Thyroid gland (tissue), 4 donors: ENCODE measurements at places on chromosomes 2 and 18. TPM values are rescaled to one million over a fixed set of nuclear protein-coding genes. Genes with fewer than 3 reads are reported as not detected.

Gene POTEC
- total RNA-seq = not detected

Gene RUFY4
- total RNA-seq = not detected

Gene ANKRD36
- total RNA-seq = 27.4 TPM

Gene MEP1B
- not detected for total RNA-seq

Gene CD28
- 0.58 TPM for total RNA-seq

Gene IL36B
- not detected for total RNA-seq

Gene GREB1
- total RNA-seq = 0.94 TPM

Gene UCN
- total RNA-seq = 1.1 TPM

Gene IL1R2
- 3.3 TPM for total RNA-seq

Gene MROH2A
- total RNA-seq = 15.2 TPM

Gene DCDC2C
- 1.5 TPM for total RNA-seq

Gene EVX2
- not detected for total RNA-seq

DNA sequence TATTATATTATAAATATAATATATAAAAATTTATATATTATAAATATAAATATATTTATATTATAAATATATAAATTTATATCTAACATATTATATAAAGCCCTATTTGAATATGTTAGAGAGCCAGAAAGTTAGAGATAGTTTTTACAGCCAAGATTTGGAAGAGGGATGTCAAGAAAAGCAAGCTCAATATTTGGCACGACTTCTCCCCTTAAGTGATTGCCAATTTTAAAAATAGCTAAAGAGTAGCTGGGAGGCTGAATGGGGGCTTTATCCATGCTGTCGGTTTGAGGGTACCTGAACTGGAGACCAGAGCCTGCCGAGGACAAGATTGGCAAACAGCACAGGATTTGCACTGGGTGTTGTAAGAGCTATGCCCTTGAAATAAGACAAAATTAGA is 180.9 kb upstream of the GYPC start:
- H3K27ac ChIP-seq = no peak overlapping the region
- H3K36me3 ChIP-seq = no peaks in the 10 kb centered on the region
- H3K27me3 ChIP-seq = no peaks in the 10 kb centered on the region
- H3K4me1 ChIP-seq = no peaks in the 10 kb centered on the region

GRCh38 chr2:63768051-63768450 is 73.6 kb upstream of the UGP2 start:
- H3K36me3 ChIP-seq = no peaks in the 10 kb centered on the region
- H3K27ac ChIP-seq = no peak overlapping the region
- no peaks in the 10 kb centered on the region for H3K27me3 ChIP-seq
- H3K4me3 ChIP-seq = no peak overlapping the region

- no peaks in the 10 kb centered on the region for H3K36me3 ChIP-seq
- no peak overlapping the region for H3K27ac ChIP-seq
- no peaks in the 10 kb centered on the region for H3K27me3 ChIP-seq
- no peak overlapping the region for H3K4me3 ChIP-seq
- DNase-seq = peak; percentile 6
These were observed 48.0 kb upstream of the RMND5A start for GRCh38 chr2:86672027-86672545.

DNA sequence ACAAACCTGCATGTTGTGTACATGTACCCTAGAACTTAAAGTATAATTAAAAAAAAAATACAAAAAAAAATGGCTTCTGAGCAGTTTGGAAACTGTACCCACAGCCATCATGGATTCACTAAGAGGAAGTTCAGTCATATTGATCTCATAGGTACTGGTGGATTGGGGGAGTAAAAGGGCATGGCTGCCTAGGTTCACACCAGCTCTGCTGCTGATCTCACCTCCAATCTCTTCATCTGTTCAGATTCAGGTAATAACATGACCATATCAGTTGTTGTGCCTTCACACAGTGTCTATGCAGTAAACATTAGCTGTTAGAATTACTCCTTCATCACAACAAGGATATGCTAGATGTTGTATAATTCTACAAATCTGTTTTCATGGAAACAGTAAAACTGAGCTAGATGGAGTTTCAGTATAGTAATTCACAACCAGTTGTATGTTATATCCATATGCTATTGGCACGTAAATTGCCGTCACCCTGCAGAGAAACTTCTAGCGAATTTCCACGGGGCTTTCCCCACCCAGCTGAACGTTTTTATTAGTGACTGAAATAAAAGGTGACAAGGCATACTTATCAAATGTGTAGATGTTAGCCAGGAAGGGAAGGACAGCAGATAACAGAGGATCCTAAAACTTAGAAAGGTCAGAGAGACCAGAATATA is 59.3 kb upstream of the ITM2C start:
- no peaks in the 10 kb centered on the region for H3K4me1 ChIP-seq
- peaks cover 7% of the 10 kb centered on the region for H3K36me3 ChIP-seq
- no peak for DNase-seq
- no peaks in the 10 kb centered on the region for H3K27me3 ChIP-seq
- no peak overlapping the region for H3K27ac ChIP-seq
- H3K4me3 ChIP-seq = no peak overlapping the region

DNA sequence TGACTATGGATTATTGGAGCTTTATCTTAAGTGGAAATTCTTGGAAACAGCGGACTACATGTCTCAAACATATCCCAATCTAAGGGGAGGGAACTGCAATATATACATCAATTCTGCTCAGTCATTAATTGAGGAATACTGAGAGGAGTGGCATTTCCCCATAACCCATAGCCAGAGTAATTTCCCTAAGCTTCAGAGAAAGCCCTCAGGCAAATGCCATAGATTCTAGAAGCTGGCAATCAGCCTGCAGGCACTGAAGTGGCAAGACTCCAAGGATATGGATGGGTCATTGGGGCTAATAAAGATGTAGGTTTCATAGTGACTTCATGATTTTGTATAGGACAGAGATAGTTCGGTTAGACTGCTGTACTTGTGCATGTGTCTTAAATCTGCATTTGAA is 1960.5 kb upstream of the PIK3C3 start:
- no peaks in the 10 kb centered on the region for H3K4me1 ChIP-seq
- H3K4me3 ChIP-seq = no peak overlapping the region
- DNase-seq = no peak
- H3K27me3 ChIP-seq = no peaks in the 10 kb centered on the region
- no peaks in the 10 kb centered on the region for H3K36me3 ChIP-seq
- no peak overlapping the region for H3K27ac ChIP-seq

GRCh38 chr2:99812426-99812825 is 322.6 kb upstream of the REV1 start:
- no peaks in the 10 kb centered on the region for H3K27me3 ChIP-seq
- no peak overlapping the region for H3K4me3 ChIP-seq
- H3K27ac ChIP-seq = no peak overlapping the region
- H3K4me1 ChIP-seq = no peaks in the 10 kb centered on the region
- H3K36me3 ChIP-seq = no peaks in the 10 kb centered on the region
- no peak for DNase-seq

GRCh38 chr2:7356909-7357584 is 439.8 kb downstream of the RNF144A start:
- no peak for DNase-seq
- no peaks in the 10 kb centered on the region for H3K27me3 ChIP-seq
- no peak overlapping the region for H3K27ac ChIP-seq
- no peak overlapping the region for H3K4me3 ChIP-seq
- H3K36me3 ChIP-seq = no peaks in the 10 kb centered on the region
- no peaks in the 10 kb centered on the region for H3K4me1 ChIP-seq

DNA sequence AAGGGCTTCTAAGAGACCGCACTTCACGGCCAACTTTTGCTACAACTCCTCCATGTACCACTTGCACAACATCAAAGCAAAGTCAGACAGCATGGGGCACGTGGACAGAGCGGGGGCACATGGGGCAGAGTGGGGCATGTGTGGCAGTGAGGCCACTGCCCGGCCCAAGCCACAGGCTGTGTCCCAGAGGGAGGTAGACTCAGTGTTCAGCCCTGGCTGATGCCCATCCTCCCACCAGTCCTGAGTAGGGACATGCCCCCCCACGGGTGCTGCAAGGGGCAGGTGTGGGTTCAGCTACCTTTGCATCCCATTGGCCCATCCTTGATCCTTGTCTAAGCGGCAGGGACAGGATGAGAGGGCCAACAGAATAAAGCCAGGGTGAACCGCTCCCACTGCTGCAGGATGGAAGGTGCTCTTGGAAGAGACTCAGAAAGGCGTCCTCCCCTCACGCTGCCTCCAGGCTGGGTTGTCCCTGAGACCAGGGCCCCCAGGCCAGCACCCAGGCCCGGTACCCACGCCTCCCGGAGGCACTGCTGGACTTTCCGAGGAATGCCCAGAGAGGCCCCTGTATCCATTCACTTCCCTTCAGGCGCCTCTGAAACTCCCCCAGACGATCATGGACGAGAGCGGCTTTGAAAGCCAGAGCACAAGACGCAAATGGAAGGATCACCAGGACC is 218.2 kb downstream of the NDUFA10 start:
- H3K36me3 ChIP-seq = no peaks in the 10 kb centered on the region
- H3K4me3 ChIP-seq = no peak overlapping the region
- H3K4me1 ChIP-seq = no peaks in the 10 kb centered on the region

GRCh38 chr2:3433339-3433699 is 53.8 kb downstream of the TRAPPC12 start:
- H3K4me3 ChIP-seq = no peak overlapping the region
- peak overlapping the region; percentile 85 for H3K27ac ChIP-seq
- no peak for DNase-seq

DNA sequence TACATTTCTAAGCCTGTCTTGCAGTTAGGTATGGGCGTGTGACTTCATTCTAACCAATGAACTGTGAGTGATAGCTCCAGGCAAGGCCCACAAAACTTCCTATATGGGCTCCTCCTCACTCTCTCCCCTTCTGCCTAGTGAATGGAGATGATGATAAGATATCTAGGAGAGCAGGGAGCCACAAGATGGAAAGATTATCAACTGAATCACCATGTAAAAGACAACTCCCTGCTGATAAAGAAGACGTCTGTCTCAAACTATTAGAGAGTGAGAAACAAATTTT is 237.1 kb downstream of the GPD2 start:
- no peak for DNase-seq
- no peak overlapping the region for H3K27ac ChIP-seq
- no peak overlapping the region for H3K4me3 ChIP-seq
- no peaks in the 10 kb centered on the region for H3K4me1 ChIP-seq

DNA sequence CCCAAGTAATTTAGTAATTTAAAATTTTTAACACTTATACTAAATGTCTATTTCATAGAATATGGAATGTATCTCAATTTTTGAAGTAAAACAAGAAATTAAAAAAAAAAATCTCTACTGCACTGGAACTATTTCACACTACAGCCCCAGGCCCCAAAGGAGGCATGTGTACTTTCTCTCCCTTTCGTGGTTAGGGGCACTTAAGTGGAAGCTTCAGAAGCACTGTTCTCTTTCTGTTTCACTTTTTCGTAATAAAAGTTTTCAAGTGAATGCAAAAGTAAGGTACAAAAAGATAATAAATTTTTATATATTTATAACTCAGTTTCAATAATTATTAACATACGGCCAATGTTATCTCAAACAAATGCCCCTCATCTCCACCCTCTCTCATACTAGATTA is 123.8 kb upstream of the STON1 start:
- H3K36me3 ChIP-seq = no peaks in the 10 kb centered on the region
- H3K27me3 ChIP-seq = no peaks in the 10 kb centered on the region
- no peak for DNase-seq
- no peaks in the 10 kb centered on the region for H3K4me1 ChIP-seq

GRCh38 chr18:23422751-23423418 is 30.2 kb upstream of the RIOK3 start:
- H3K4me3 ChIP-seq = no peak overlapping the region
- no peaks in the 10 kb centered on the region for H3K27me3 ChIP-seq
- no peak overlapping the region for H3K27ac ChIP-seq
- no peaks in the 10 kb centered on the region for H3K36me3 ChIP-seq
- peaks cover 3% of the 10 kb centered on the region for H3K4me1 ChIP-seq
- peak; percentile 49 for DNase-seq

GRCh38 chr2:218985325-218986091 is 524 bp upstream of the FEV start:
- no peak for DNase-seq
- H3K36me3 ChIP-seq = no peaks in the 10 kb centered on the region
- no peak overlapping the region for H3K4me3 ChIP-seq
- peaks cover 53% of the 10 kb centered on the region for H3K27me3 ChIP-seq

DNA sequence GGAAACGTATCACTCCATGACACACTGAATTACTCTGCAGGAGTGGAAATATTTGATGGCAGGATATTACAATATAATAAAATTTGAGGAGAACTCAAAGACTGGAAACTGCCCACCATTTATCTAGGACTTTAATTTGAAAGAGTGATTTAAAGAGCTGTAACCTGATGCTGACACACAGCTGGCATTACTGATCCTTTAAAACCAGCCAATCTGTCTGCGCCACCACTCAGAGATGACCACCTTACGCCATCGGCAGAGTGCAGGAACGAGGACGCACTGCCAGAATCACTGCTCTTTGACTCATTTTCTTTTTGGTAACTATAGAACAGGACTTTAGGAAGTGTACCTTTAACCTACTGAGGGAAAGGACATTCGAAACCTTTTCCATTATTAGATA is 114.1 kb downstream of the EPB41L3 start:
- H3K4me1 ChIP-seq = no peaks in the 10 kb centered on the region
- H3K36me3 ChIP-seq = no peaks in the 10 kb centered on the region
- no peak overlapping the region for H3K27ac ChIP-seq
- no peaks in the 10 kb centered on the region for H3K27me3 ChIP-seq

GRCh38 chr18:51425889-51426288 is 228.4 kb upstream of the MEX3C start:
- no peaks in the 10 kb centered on the region for H3K4me1 ChIP-seq
- H3K27me3 ChIP-seq = no peaks in the 10 kb centered on the region
- H3K27ac ChIP-seq = no peak overlapping the region

- no peaks in the 10 kb centered on the region for H3K4me1 ChIP-seq
- DNase-seq = no peak
- no peak overlapping the region for H3K4me3 ChIP-seq
- no peaks in the 10 kb centered on the region for H3K36me3 ChIP-seq
These were observed 7.6 kb upstream of the ZFAND2B start for GRCh38 chr2:219198974-219199373.

GRCh38 chr2:181461056-181461997 is 4.1 kb downstream of the ITGA4 start:
- no peak overlapping the region for H3K4me3 ChIP-seq
- DNase-seq = no peak
- no peaks in the 10 kb centered on the region for H3K36me3 ChIP-seq

DNA sequence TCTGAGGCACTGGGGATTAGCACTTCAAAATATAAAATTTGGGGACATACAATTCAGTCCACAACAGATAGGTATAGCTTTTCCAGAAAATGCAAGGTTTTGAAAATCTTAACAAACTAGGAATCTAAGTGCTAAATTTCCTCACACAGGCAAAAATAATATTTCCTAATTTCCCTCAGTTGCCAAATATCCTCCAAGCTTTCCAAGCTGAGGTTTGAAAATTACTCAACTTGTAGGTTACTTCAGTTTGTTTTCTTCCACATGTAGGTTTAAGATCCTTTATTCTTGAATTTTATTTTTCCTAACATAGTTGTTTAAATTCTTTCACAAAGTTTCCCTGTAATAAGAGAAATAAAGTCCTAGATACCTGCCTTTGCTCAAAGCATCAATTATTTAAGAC is 192.9 kb upstream of the NRXN1 start:
- no peak overlapping the region for H3K27ac ChIP-seq
- H3K36me3 ChIP-seq = no peaks in the 10 kb centered on the region
- no peak overlapping the region for H3K4me3 ChIP-seq

GRCh38 chr2:14901737-14902136 is 269.2 kb downstream of the LRATD1 start:
- H3K27ac ChIP-seq = no peak overlapping the region
- no peaks in the 10 kb centered on the region for H3K27me3 ChIP-seq
- H3K36me3 ChIP-seq = no peaks in the 10 kb centered on the region
- DNase-seq = no peak

- no peak overlapping the region for H3K27ac ChIP-seq
These were observed 14.5 kb downstream of the OSBPL6 start for GRCh38 chr2:178208817-178209216.

GRCh38 chr2:1265454-1265853 is 147.8 kb upstream of the TPO start:
- H3K36me3 ChIP-seq = no peaks in the 10 kb centered on the region
- DNase-seq = no peak
- H3K4me3 ChIP-seq = no peak overlapping the region
- no peaks in the 10 kb centered on the region for H3K4me1 ChIP-seq
- no peaks in the 10 kb centered on the region for H3K27me3 ChIP-seq
- H3K27ac ChIP-seq = no peak overlapping the region
